Activated CD8-positive, alpha-beta memory T cell treated with anti-CD3 and anti-CD28 coated beads for 1 hour (primary cell): ENCODE measurements at places on chromosomes 12 and 14.

GRCh38 chr12:92186038-92186470, 40.4 kb upstream of the BTG1 start:
- no peak for DNase-seq

DNA sequence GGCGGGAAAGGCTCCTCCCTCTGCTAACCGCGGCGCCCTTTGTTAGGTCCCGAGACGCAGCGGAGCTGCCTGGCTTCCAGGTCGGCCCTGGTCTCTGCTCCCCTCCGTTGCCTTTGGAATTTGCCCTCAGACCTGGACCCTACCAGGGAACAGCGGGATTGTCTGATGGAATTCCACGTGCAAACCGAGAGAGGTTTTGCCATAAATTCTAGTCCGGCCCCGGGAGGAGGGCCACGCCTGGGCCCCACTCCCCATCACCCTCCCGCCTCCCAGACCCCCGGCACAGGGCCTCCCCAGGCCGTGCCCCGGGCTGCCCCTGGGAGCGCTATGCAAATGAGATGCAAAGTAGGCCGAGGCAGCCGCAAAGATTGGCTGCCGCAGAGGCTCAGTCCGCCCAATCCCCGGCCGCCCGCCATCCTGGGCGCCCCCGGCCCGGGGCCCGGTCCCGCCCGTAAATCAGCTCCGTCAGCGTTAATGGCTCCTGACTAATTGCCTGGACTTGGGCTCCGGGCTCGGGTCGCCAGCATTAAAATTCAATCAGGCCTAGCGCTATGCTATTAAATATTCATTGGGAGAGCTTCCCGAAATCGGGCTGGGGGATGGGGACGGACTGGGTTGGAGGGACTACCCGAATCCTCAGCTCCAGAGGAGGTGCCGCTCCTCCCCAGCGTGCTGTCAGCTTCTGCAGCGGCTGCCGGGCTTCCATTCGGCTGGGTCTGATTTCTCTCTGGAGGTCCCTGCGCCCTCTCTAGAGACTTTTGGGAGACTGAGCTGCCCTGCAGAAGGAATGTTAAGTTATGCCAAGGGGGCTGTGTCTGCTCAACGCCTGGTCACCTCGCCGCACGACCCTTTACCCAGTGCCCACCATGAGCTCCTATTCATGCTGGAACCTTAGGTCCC, 15.7 kb upstream of the FIGNL2 start:
- DNase-seq = no peak

DNA sequence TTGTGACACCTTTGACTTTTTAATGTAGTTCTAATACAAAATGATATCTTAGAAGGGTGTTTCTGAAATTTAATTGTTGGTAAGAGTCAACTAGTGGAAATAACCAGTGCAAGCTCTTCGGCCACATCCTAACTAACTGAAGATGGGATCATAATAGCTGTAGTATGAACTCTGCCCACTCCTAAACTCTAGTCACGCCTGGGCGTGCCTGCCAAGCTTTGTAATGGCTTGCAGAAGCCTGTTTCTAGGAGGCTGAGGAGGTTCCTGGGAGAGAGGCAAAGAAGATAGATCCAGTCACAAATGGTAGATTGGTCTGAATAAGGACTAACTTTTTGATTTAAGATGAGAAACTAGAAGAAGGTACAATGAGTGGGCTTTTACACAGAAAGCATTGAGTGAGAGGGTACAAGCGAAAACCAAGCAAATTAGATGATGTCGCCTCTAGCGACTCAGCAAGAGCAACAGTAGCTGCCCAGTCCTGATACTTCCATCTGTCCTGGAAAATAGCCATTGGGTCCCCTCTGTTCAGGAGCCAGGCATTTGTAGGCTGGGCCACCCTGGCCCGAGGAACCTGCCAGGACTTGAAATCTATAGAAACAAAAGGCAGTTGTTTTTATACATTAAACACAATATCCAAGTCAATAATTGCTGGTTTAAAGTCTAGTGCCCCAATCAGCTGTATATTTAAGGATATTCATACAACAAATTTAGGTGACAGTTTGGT, 148.8 kb downstream of the SLC38A4 start:
- no peak for DNase-seq

GRCh38 chr12:120856980-120857379, 47.2 kb downstream of the SPPL3 start:
- no peak for DNase-seq
